Neuronal stem cell (in vitro differentiated cells): ENCODE measurements at places on chromosomes 5 and 9.

DNA sequence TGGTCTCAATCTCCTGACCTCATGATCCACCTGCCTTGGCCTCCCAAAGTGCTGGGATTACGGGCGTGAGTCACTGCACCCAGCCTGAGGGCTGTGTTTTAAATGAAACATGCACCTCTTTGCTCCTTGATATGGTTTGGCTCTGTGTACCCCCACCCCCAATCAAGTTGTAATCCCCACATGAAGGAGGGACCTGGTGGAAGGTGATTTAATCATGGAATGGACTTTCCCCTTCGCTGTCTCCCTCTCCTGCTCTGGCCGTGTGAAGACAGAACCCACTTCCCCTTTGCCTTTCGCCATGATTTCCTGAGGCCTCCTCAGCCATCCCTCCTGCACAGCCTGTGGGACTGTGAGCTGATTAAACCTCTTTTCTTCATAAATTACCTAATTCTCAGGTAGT, 12.5 kb upstream of the NOTCH1 start:
- no peak for DNase-seq

- no peak for DNase-seq
Measured at GRCh38 chr9:93648836-93649235, 72.5 kb downstream of the PHF2 start.

GRCh38 chr9:114735704-114736103, 53.7 kb upstream of the TEX48 start:
- no peak for DNase-seq

DNA sequence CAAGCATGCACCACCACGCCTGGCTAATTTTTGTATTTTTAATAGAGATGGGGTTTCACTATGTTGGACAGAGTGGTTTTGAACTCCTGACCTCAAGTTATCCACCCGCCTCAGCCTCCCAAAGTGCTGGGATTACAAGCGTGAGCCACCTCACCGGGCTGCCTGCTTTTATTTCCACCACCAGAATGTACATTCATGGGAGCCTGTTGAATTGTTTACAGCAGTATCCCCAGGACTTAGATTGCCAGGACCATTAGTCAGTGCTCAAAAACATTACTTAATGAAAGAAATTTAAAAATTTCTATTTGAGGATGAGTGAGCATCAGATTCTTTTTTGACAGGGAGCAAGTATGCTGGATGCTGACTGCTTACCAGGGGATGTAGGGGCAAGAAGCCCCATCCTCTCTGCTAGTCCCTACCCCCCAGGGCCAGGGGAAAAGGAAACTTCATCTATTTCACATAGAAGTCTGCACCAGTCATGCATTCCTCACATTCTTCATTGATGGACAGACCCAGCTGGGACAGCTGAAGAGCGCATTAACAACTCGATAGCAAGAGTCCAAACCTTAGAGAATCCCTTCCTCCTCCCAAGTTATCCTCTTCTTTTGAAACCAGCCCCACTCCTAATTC, 10.3 kb upstream of the RGMB start:
- DNase-seq, result no peak

GRCh38 chr5:74320526-74320925, 320.0 kb downstream of the ENC1 start:
- no peak for DNase-seq

GRCh38 chr5:91269198-91269597, 113.9 kb downstream of the ARRDC3 start:
- no peak for DNase-seq

DNA sequence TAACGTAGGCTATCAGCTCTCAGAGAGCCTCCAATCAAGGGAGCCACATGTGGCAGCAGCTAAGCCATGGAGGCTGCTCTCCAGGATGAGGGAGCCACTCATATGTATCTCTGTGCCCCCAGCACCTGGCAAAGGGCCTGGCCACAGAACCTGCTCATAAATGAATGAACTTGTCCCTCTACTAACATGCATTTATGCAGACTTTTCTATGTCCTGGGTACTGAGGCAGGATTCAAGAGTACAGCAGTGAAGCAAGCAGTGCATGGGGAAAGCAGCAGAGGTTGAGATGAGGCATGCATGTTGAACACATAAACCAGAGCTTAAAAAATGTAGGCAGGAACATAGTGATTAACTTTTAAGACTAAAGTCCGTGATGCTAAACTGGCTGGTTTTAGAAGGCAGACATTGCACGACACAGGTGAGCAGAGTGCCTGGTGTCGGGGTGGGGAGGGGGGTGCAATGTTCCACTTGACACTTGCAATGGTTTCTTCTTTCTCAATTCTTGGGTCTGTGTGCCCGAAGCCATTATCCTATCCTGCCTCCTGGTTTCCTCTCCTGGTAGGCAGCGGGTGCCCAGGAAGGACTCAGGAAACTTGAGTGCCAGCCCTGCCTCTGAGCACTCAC, 142.8 kb upstream of the ALDH1B1 start:
- no peak for DNase-seq

- DNase-seq, result no peak
Measured at GRCh38 chr9:6959270-6960000, 201.7 kb downstream of the KDM4C start.

DNA sequence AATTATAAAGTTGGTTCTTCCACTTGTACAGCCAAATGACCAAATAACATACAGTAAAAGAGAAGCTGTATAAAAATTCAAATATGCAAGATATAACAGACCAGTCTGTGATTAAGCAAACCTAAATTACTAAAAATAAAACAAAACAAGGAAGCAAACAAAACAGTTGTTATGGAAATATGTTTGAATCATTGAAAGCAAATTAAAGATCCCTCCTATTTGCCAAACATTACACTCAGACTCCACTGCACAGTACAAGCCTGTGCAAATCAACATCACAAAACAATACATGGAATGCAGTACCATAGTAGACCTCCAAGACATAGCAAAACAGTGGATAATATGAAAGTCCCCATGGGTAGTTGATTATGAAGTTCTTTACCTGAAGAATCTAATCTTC, 288.1 kb upstream of the PTGER4 start:
- DNase-seq, result no peak

- no peak for DNase-seq
Measured at GRCh38 chr5:81427566-81427965, 33.6 kb upstream of the ACOT12 start.

- no peak for DNase-seq
Measured at GRCh38 chr9:16689351-16689938, 181.0 kb downstream of the BNC2 start.

- no peak for DNase-seq
Measured at GRCh38 chr5:66169534-66169933, 25.4 kb downstream of the SREK1 start.

DNA sequence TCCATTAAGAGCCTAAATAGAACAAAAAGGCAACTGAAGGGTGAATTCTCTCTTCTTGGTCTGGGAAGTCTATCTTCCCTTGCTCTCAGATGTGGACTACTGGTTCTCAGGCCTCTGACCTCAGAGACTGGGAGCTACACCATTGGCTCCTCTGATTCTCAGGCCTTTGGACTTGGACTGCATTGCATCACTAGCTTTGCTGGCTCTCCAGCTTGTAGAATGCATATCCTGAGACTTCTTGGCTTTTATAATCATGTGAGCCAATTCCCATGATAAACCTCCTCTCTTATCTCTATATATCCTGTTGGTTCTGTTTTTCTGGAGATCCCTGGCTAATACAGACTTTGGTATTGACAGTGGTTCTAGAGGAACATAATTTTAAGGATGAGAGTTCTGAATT, 89.8 kb downstream of the PSAT1 start:
- DNase-seq, result no peak

DNA sequence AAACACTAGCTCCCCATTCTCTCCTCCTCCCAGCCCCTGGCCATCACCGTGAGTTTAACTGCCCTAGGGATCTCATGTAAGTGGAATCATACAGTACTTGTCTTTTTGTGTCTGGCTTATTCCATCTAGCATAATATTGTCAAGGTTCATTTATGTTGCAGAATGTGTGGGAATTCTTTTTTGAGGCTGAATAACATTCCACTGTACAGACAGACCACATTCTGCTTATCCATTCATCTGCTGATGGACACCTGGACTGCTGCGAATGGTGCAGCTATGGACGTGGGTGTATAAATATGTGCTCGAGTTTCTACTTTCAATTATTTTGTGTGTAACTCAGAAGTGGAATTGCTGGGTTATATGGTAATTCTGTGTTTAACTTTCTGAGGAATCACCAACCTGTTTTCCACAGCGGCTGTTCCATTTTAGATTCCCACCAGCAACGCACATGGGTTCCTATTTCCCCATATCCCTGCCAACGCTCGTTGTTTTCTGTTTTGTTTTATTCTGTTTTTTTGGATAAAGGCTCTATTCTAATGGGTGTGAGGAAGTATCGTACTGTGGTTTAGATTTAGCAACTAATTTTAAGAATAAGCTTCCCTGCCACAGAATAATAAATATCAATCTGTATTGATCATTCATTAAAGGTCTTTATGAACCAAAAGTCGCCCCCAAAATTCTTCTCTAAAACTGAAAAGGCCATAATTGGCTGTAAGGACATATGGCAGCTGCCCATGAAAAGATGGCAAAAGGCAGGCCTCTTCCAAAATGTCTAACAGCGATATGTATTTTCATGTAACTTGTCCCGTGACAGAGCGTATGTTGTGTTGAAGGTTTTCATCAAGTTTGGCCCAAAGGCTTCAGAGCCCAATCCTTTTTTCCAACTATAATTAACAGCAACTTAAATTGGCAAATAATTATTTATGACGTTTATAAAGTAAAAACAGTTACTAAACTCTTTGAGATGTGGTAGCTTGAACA, 70.3 kb downstream of the DAP start:
- no peak for DNase-seq

GRCh38 chr9:90642570-90643539, at the start of gene DIRAS2:
DIRAS2 (minus strand) TSS chr9:90642824; CDS start chr9:90613827, 28,997 bp downstream.
- DNase-seq, result peak; percentile 60

GRCh38 chr5:757931-758697, 26.4 kb downstream of the ZDHHC11B start:
- DNase-seq, result peak; percentile 86

DNA sequence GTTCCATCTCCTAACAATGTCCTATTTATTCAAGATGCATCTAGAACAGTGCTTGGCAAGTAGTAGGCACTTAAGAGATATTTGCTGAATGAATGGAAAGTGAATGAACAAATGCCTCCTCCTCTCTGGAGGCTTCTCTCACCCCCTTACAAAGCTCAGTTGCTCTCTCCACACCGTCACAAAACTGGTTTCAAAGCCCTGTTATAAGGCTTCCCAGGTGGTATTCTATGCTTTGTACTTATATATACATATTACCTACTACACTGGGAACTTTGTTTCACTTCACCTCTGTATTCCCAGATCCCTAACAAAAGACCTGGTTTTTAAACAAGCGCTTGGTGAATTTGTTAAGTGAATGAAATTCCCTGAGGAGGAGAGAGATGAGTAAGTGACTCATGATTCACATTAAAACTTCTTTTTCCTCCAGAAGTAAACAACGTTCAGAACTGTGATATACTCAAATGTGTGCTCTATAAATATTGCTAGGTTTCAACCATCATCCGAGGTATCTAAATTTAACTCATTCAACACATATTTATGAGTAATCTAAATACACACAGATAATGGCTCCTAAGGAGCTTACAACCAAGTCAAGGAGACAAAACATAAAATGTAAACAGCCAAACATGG, 36.0 kb downstream of the DENND1A start:
- DNase-seq, result no peak

DNA sequence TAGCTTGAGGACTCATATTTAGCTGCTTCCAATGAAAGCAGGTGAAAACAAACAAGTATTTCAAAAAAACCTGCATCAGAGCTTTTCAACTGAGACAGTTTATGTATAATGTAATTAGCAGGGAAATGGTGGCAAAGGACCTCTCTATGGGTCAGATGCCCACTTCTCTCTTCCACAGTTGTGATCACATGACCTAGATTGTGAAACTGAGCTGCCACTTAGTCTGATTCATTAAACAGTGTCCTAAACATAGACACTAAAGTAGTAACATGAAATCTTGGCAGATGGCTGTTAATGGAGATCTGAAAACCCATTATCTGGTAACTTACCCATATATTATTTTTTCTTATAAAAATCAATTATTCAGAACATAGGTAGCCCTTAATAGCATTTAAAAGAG, 663.6 kb upstream of the RIOK2 start:
- no peak for DNase-seq

DNA sequence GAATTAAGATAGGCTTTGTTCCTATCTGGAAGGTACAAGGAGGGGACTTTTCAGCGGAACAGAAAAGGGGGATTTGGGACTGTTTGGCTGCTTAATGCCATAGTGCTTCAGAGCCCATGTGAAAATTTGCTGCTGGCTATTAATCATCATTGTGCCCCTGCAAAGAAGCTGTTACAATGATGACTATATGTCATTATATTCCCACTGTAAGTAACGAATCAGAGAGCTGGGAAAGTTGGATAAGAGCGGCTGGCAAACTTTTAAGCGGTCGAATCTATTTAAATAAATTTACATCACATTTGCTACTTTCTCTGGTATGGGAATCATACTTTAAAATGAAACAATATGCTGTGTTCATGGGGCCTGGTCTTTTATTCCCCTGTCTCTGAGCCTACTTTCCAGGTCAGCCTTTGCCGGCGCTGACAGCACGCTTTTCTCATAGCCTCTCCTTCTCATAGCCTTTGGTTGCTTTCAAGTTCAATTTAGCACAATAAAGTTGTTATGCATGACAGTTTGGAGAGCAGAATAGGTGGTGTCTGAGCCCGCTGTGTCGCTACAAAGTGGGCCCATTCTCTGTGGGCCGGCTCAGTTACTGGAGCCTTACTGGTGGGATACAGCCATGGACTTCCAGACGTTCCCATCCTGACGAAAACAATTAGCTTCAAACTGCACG, 271.2 kb upstream of the TMEM161B start:
- DNase-seq, result no peak

- no peak for DNase-seq
Measured at GRCh38 chr9:125066839-125067619, 76.3 kb downstream of the SCAI start.

GRCh38 chr9:34651321-34651720, 664 bp upstream of the IL11RA start:
- no peak for DNase-seq

- DNase-seq, result no peak
Measured at GRCh38 chr9:4838189-4838546, 45.4 kb downstream of the RCL1 start.

- DNase-seq, result no peak
Measured at GRCh38 chr9:129081388-129081904, 535 bp downstream of the DOLPP1 start.

DNA sequence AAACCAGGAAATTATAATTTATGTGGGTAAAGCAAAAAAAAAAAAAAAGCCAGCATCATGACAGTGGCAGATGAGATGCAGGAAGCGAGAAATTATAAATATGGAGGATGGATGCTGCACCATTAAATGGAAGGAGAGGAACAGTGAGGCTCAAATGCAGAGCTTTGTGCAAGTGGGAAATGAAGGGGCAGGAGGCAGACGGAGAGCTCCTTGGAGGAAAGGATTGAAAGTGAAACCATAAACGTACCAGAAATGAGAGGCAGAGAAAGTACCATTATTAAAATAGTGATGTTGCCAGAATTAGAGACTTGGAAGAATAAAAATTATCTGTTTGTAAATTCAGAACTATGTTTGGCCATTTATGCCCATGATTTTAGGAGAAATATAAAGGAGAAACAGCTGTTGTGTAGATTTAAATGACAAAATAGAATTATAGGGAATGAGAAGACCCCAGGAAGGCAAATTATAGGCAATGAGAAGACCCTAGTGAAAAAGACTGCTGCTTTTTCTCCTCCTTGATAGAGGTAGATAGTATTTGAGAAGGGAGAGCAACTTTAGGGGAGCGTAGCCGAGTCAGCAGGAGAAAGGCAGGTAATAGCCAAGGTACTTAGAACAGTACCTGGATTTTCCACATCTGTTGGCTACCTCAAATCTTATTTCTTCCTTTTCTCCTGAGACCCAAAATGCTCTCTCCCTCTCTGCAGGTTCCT, 341.0 kb upstream of the CD180 start:
- DNase-seq, result no peak

GRCh38 chr9:137387114-137387890, 35.7 kb downstream of the EXD3 start:
- no peak for DNase-seq
